ENCODE measurements at places on chromosomes 5 and 9.

GRCh38 chr5:142295084-142295758, 29.6 kb downstream of the SPRY4 start:
- DNase-seq = no peak

- no peak for DNase-seq
These were observed 75.2 kb upstream of the SLC25A48 start for GRCh38 chr5:135759149-135759784.

- DNase-seq = no peak
These were observed 2.5 kb downstream of the IL7R start for GRCh38 chr5:35859101-35859661.

GRCh38 chr9:75979362-75979761, 88.9 kb downstream of the PCSK5 start:
- DNase-seq = no peak

DNA sequence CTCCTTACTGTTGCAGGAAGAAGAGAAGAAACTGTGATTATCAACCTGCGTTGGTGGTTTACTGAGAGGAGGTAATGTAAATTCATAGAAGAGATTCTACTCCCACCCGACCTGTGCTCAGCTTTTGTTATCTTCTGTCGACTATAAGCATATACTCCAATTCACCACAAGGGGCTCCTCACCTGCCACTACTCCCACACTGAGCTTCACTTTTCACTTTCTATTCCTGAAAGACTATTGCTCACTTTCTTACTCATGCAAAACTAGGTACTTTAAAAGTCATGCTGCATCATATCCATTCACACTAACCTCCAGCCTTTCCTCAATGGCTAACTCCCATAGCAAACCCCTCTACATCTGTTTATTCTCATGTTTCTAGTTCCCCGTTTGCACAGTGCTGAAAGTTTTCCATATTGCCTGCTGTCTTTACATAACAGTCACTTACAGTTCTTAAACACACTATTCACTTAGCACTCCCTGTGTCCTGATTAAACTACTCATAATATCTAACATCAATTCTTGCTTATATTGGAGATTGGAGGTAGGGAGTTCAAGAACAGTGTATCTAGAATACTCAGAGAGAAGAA, 1062.6 kb downstream of the NR2F1-AS1 start:
- DNase-seq = no peak

- DNase-seq = no peak
These were observed 156.4 kb downstream of the ST8SIA4 start for GRCh38 chr5:100746730-100747129.

DNA sequence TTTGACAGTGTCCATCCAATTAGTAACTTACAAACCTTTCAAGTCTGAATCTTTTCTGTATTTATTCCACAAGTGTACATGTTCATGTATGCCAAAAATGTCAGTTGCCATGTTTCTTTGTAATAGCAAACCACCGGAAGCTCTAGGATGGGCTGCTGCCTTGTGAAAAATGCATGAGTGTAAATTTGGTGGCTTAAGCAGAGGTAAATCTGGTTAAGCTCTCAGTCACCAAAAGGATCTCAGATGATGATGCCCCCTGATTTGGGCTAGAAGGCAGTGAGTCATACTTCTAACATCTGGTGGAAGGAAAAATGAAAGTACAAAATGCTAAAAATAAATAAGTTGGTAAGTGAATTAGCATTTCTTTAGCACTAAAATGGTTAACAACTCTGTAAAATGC, 567.5 kb downstream of the ELAVL2 start:
- DNase-seq = no peak

GRCh38 chr5:81006947-81007636, 46.9 kb downstream of the RASGRF2 start:
- no peak for DNase-seq

GRCh38 chr5:160092960-160093707, 26.1 kb downstream of the PWWP2A start:
- no peak for DNase-seq
